A549 treated with CORT108297 at 1 μM for 4 hours (cell line): ENCODE measurements at places on chromosomes 2 and 18. TPM values are rescaled to one million over a fixed set of nuclear protein-coding genes. Genes with fewer than 3 reads are reported as not detected.

Gene SMAD7
- total RNA-seq, result 20.6 to 27.3 TPM (median 24.6 TPM) in 5 replicates

Gene EMILIN1
- total RNA-seq, result 0.37 to 0.50 TPM (median 0.47 TPM) in 5 replicates

Gene DCDC2C
- total RNA-seq, result 0.22 to 0.55 TPM (median 0.52 TPM) in 5 replicates

Gene FOXI3
- 0.05 TPM in 1 of 5 replicates, not detected in the others for total RNA-seq

Gene CAPN10
- total RNA-seq, result 15.9 to 31.5 TPM (median 26.8 TPM) in 5 replicates

Gene UGT1A5
- not detected in 5 replicates for total RNA-seq
